RCC 7860 (cell line): ENCODE measurements at places on chromosomes 1 and 21.
A peak's percentile ranks its signal among the peaks of the same experiment; 100 is the strongest.

GRCh38 chr1:207858281-207858680 lies 52.6 kb downstream of the CD34 start:
- no peak for DNase-seq

DNA sequence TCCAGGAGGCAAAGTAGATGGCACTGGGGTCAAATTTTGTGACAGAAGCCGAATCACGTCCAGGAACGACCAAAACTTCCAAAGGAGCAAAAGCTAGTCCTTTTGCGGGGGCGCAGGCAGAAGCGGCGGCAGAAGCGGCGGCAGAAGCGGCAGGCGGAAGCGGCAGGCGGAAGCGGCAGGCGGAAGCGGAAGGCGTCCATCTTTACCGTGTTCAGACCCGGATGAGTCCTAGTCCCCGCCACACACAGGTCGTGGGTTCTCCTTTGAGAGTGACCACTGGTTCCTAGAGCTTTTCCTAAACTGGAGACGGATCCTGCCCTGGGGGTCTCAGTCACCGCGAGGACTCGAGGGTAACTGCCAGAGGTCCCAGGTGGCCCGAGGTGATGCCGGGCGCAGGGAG lies 53.6 kb downstream of the POFUT2 start:
- DNase-seq: no peak

- DNase-seq: peak; percentile 34
Observed at GRCh38 chr1:94384485-94385265, 33.5 kb upstream of the ABCD3 start.

DNA sequence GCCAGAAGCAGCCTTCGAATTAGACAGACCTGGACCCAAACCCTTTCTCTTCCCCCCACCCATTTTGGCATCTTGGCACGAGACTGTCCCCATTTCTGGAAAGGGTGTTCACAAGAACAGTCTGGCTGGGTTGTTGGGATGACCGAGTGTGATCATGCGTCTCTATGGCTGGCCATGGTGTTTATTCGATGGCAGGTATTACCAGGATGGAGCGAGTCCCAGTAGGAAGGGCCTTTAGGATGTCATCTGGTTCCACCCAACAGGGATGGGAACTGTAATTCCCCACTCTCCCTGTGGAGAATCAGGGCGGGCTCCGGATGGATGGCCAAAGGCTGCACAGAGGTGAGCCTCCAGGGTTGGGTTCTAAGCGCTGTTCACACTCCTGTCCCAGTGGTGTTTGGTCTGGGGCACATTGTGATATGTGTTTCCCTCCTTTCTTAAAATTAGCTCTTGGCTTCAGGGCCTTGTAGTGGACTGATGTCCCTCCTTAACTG lies 33.4 kb upstream of the ATP5PO start:
- DNase-seq: no peak

DNA sequence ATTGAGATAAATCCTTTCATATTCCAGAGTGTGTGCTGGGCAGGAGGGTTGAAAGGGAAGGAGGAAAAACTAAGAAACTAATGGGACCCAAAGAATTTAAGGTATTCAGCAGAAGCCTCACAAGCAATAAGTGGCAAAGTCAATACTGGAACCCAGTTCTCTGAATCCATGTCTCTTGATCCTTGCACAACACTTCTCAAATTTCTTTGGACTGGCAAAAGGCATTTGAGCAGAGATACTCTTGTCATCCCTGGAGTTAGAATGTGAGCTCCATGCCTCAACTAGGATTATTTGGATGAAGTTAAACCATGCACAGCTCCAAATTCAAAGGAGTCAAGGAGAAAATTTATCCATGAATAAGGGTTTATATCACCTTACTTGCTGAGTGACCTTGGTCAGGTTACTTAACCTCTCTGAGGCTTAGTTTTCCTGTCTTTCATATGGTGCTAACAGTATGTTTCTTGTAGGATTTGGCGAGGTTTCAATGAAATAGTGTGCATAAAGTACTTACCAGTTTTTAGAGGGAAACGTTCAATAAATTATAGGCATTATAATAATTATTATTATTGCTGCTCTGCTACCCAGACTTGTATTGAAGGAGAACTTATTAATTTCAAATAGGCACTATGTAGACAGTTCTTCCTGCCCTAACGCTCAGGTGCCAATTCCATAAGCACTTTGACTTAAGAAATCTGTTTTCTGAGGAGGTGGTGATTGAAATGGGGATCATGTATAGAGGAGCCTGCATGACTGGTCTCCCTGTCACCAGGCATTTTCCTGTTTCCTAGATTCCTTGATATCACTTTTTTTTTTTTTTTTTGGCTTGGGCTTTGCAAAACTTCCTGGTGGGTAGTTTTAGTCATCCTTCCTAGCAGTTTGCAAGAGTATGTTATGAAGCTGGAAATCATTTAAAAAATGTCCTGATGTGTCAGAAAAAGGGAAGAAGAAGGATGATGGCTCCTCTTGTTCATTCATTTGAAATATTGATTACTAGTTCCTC lies 125.0 kb upstream of the JUN start:
- peak; percentile 74 for DNase-seq

- no peak for DNase-seq
Observed at GRCh38 chr1:9385801-9386573, 93.3 kb downstream of the SPSB1 start.

GRCh38 chr1:94553931-94554330 lies 12.4 kb upstream of the F3 start:
- no peak for DNase-seq

DNA sequence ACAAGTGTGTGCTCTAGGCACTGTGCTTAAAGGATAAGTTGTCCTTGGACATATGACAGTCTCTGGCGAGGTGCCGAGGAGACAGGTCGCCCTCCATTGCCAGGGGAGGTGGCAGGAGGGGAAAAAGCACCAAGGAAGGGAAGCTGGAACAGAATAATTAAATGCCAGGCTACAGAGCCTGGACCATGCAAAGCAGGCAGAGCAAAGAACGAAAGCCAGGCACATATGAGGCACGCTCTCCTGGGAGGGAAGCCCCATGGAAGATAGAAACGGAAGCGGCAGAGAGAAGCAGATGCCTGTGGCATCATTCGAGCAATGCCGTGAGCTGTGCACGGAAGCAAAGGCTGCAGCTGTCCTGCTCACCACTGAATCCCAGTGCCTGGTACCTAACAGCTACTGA lies 91.2 kb downstream of the JAK1 start:
- no peak for DNase-seq

- DNase-seq: no peak
Observed at GRCh38 chr1:43982808-43983207, 3.8 kb downstream of the B4GALT2 start.

DNA sequence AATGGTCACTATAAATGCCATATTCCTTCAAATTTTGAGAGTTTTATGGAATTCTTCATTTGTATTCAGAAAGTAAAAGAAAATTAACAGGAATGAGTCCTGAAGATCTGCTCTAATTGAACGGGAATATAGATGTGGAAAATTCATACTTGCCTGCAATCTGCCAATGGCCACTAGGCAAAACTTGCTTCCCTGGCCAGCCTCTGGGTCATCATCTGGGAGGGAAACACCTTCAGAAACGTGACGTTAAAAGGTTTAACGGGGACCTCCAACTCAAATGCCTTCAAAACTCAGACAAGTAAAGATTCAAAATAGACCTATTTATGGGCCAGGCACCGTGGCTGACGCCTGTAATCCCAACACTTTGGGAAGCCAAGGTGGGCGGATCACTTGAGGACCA lies 21.7 kb upstream of the CTSK start:
- DNase-seq: no peak

DNA sequence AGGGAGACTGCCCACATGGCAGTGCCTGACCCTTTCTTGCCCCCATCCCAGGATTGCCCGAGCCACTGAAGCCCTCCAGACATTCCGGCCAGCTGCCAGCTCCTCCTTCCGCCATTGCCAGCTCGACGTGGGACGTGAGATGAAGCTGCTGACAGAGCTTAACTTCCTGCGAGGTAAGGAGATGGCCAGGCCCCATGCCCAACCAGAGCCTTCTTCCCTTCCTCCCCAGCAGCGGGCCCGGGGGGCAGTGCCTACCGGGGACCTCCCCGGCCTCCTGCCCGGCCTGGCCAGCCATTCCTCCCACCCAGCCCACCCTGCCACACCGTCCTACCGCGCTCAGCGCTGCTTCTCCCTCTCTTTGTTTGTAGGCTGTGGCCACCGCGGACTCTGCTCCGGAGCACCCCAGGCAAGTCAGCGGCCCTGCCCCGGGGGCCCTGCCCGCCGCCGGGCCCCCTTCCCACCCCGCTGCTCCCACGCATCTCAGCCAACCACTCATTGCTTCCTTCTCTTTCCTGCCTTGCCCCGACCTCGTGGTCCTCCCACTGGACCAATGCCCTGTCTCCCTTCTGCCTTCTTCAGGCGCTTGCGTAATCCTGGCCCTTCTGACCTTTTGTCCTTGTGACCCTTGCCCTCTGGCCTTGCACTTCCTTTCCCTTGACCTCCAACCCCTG lies 4.9 kb downstream of the TRIM46 start:
- DNase-seq: no peak

GRCh38 chr1:38198099-38198498 lies 151.5 kb upstream of the POU3F1 start:
- no peak for DNase-seq

DNA sequence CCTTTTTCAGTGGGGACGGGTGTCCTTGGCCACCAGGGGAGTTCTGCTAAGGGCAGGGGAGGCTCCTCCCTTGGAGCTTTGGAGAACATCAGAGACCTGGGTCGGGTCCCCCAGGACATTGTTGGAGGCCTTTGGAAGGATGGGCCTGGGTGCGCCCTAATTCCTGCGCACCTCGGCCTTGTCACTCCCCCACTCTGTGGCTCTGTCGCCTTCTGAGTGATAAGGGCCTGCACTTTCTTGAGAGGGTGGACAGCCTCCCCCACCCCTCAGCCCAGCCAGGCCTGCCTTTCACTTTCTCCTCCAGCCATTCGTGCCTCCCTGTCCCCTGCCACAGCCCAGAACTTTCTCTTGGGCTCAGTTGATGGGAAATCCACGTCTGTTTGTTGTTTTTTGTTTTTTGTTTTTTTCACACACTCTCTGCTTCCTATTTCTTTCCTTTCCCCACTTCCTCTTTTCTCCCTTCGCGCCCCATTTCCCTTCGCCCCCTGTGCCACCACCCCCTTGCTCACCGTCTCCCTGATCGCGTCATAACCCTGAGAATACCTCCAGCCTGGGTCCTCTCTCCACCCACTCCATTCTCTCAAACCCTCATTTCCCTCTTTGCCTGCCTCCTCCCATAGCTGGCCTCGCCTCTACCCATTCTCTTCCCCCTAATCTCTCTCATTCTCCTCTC lies 85.6 kb downstream of the PAX7 start:
- no peak for DNase-seq

GRCh38 chr1:199404976-199405375 lies 622.5 kb upstream of the NR5A2 start:
- no peak for DNase-seq

GRCh38 chr1:183877053-183877720 lies 72.3 kb downstream of the RGL1 start:
- DNase-seq: peak; percentile 9

- DNase-seq: no peak
Observed at GRCh38 chr21:43322805-43323204, 104.1 kb downstream of the SIK1 start.

- DNase-seq: no peak
Observed at GRCh38 chr1:24742090-24742938, 2.9 kb upstream of the CLIC4 start.

GRCh38 chr1:43256675-43257570 lies 12.9 kb upstream of the TMEM125 start:
- DNase-seq: no peak
